SW 1271 (cell line): ENCODE measurements at places on chromosomes 4 and X.

DNA sequence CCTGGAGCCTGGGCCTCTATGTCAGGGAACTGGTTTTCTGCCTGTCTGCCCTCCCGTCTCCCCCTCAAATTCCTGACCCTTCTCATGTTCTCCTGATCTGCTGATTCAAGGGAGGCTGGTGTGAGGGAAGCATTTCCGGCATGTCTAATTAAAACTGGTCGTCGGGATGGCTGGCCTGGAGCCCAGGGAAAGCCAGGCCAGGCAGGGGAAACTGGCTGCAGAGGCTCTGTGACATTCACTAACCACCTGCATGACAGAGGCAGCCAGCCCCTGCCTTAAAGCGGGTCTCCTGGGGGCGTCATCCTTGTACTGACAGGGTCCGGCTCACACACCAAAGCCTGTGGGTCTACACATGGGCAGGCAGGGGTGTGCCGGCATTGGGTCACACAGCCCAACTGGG lies 35.2 kb downstream of the ABLIM2 start:
- no peak for DNase-seq

- no peak for DNase-seq
These were observed 23.2 kb upstream of the RASL11B start for GRCh38 chr4:52838729-52839586.

DNA sequence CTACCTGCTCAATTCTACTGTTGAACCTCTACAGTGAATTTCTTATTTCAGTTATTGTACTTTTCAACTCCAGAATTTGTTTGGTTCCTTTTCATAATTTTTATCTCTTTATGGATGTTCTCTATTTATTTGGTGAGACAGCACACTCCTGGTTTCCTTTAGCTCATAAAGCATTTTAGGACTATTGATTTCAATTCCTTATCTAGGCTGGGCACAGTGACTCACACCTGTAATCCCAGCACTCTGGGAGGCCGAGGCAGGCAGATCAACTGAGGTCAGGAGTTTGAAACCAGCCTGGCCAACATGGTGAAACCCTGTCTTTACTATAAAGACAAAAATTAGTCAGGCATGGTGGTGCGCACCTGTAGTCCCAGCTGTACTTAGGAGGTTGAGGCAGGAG lies 57.7 kb downstream of the THOC2 start:
- DNase-seq, result no peak

GRCh38 chr4:123506011-123506695 lies 109.6 kb downstream of the SPRY1 start:
- no peak for DNase-seq

DNA sequence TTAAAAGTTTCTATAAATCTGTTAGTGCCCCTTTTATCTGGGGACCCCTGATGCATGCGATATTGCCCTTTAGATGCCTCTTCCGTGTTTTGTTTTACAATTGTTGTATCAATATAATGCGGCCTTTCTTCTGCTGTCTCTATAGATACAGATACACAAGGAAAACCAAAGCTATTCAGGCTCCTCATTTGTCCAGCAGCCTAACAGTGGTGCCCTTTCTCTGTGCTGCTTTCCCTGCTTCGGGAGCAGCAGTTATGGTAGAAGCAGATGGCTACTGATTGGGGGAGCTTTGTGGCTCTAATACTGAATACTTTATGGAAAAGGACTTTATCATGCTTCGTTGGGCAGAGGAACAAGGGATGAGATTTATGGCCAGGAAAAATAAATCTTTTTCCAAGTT lies 10.6 kb upstream of the PRDM8 start:
- DNase-seq, result no peak

- no peak for DNase-seq
These were observed 59.6 kb downstream of the UGT8 start for GRCh38 chr4:114658179-114658578.

GRCh38 chrX:16081357-16081756 lies 42.0 kb upstream of the GRPR start:
- no peak for DNase-seq

- no peak for DNase-seq
These were observed 19.6 kb downstream of the TMEM31 start for GRCh38 chrX:103730147-103730795.

GRCh38 chrX:57265126-57265525 lies 21.4 kb upstream of the FAAH2 start:
- DNase-seq, result no peak

DNA sequence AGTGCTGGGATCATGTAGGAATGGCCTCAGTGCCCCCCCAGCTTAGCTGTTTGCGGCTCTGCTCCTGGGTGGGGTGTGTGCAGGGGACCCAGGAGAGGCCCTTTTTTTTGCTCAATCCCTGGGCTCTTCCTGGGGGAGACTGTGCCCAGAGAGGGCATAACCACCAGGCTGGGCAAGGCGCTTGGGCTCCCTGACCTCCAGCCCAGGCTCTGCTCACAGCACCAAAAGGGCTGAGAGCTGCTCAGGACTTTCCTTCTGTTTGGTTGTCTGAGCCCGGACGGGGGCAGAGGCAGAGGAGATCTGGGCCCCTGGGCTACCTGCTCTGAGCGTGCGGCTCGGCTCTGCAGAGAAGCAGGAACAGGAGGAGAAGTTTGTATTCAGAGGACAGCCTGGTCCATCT lies 64.7 kb downstream of the PSAPL1 start:
- DNase-seq, result no peak

GRCh38 chr4:53711926-53712325 lies 120.6 kb upstream of the LNX1 start:
- DNase-seq, result no peak

DNA sequence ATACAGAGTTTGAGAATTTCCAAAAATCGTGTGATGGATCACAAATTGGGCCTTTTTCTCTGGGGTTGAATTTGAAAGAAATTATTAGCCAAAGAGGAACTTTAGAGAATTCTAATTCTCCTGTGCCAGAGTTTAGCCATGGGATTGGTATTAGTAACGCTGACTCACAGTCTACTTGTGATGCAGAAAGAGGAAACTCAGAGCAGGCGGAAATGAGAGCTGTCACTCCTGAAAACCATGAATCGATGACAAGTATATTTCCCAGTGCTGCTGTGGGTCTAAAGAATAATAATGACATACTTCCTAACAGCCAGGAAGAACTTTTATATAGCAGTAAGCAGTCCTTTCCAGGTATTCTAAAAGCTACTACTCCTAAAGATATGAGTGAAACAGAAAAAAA lies 64.9 kb downstream of the N4BP2 start:
- DNase-seq, result peak; percentile 22

DNA sequence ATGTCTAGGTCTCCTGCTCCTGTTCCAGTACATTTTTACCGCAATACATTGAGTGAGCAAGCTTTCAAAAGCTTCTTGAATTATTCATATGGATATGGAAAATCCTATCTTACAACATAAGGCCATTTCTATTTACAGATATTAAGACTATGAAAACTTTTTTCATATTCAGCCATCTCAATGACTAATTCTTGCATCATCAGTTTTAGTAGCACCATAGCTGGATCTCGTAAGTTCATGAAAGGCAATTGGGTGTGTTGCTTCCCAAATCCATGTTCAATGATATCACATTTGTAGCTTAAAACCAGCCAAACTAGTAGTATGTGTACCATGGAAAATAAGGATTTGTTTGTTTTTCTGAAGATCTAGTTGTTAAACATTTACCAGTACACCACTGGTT lies 118.3 kb upstream of the GABRA2 start:
- no peak for DNase-seq

GRCh38 chrX:19514791-19515614 lies at the start of gene MAP3K15:
TSS of gene MAP3K15 (minus strand) at chrX:19515508. CDS start at chrX:19515261, 247 bp downstream.
- DNase-seq, result no peak
